ENCODE measurements at places on chromosomes 1 and 21.
A peak's percentile ranks its signal among the peaks of the same experiment; 100 is the strongest.

- no peak for DNase-seq
Observed at GRCh38 chr21:45997495-45998275, 16.1 kb downstream of the COL6A1 start.

- no peak for DNase-seq
Observed at GRCh38 chr1:153220606-153221303, 3.4 kb downstream of the PRR9 start.

DNA sequence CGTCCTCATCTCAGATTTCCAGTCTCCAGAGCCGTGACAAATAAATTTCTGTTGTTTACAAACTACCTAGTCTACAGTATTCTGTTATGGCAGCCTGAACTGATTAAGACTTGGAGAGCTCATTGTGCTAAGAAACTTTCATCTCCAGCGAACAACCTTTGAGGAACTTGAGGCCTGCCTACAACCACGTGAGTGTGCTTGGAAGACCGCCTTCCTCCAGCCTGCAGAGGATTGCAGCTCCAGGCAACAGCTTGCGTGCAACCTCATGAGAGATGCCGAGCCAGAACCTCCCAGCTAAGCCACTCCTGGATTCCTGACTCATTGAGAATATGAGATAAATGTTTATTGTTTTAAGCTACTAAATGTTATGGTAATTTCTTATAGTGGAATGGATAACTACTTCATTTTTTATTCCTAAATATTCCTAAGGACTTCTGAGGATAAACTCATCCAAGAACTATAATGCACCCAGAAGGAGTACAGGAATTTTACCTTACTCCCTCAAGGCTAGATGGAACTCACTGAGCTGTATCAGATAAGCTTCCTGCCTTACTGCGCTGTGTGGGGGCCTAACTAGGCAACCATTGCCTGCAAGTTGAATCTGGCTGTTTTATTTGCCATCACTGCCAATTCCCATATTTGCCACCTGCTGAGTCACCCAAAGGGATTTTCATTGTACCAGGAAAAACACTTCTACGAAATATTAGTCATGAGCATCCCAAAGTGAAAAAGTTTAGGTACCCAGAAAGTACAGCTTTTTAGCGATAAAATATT is 17.6 kb downstream of the FAM177B start:
- DNase-seq = no peak

DNA sequence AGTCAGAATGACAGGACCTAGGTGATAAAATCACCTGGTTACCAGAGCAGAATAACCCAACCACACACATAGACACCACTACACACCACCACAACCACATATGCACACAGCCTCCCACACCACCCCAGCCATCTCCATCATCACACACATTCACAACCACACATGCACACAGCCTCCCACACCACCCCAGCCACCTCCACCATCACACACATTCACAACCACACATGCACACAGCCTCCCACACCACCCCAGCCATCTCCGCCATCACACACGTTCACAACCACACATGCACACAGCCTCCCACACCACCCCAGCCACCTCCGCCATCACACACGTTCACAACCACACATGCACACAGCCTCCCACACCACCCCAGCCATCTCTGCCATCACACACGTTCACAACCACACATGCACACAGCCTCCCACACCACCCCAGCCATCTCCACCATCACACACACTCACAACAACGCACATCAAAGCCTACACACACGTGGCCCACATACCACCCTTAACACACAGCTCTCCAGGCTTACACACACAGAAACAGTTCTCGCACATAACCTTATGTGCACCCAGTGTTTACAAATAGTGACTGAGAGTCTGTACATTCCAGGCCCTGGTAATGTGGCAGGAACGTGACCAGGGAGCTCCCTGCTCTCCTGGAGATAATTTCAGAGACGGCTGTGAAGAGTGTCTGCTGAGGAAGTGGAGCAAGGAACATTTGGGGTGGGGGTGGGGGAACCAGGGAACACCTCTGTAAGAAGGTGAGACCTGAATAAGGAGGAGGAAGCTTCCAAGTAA is 3.3 kb upstream of the GJB3 start:
- no peak for DNase-seq

DNA sequence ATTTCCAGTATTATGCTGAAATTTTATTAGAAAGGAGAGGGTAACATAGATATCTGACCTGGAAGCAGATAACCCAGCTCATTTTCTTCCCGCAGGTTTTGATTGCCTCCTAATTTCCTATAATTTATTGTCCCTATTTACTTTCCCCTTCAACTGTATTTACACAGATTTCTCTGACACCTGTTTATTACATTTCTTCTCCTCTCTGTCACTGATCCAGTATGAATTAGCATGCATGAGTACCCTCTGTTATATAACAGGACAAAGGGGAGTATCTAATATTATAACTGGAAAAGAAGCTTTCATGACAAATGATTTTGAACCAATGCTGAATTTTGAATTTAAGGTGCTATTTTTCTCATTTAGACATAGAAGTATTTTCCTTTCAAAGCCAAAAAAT is 37.4 kb downstream of the DENND1B start:
- DNase-seq = no peak

GRCh38 chr1:29634324-29634723 is 398.0 kb downstream of the PTPRU start:
- no peak for DNase-seq

- no peak for DNase-seq
Observed at GRCh38 chr1:232904566-232904965, 45.8 kb upstream of the NTPCR start.

GRCh38 chr1:215863796-215864195 is 296.7 kb downstream of the KCTD3 start:
- DNase-seq = no peak

GRCh38 chr1:30404341-30404740 is 319.0 kb downstream of the MATN1 start:
- DNase-seq = no peak

GRCh38 chr1:54362881-54363340 is 43.3 kb downstream of the SSBP3 start:
- no peak for DNase-seq

DNA sequence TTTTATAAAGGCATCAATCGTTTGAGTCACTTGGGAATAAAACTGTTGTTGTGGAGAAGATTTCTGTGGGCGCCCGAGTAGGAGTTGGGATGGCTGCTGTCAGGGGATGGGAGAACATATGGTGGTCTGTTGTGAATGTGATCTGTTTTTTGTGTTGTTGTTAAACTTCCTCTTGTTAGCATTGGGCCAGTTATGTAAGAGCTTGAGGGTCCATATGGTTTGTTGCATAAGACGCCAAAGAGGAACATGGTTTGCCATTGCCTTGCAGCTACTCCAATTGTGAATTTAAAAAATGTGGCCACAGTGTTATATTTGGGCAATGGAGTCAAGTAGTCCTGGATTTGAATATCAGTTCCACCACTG is 136.1 kb upstream of the JUN start:
- DNase-seq = no peak

- no peak for DNase-seq
Observed at GRCh38 chr1:237211031-237211430, 169.0 kb downstream of the RYR2 start.

DNA sequence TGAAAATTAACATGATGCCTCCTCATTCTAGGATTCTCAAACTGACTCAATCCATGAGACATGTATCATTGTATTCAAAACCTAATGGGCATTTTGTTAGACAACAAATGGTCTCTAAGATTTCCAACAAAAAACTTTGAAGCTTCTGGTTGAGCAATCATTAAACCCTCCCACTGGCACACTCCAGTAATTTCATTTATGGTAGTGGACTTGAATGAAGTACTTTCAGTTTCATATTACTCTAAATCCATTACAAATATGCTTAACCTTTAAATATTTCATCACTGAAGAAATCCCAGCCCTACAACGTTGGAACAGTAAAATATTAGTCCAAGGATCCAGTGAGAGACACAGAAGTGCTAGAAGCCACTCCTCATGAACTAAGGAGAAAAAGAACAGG is 43.5 kb downstream of the GBP6 start:
- no peak for DNase-seq

- DNase-seq = no peak
Observed at GRCh38 chr1:85609976-85610375, 29.4 kb downstream of the CCN1 start.

DNA sequence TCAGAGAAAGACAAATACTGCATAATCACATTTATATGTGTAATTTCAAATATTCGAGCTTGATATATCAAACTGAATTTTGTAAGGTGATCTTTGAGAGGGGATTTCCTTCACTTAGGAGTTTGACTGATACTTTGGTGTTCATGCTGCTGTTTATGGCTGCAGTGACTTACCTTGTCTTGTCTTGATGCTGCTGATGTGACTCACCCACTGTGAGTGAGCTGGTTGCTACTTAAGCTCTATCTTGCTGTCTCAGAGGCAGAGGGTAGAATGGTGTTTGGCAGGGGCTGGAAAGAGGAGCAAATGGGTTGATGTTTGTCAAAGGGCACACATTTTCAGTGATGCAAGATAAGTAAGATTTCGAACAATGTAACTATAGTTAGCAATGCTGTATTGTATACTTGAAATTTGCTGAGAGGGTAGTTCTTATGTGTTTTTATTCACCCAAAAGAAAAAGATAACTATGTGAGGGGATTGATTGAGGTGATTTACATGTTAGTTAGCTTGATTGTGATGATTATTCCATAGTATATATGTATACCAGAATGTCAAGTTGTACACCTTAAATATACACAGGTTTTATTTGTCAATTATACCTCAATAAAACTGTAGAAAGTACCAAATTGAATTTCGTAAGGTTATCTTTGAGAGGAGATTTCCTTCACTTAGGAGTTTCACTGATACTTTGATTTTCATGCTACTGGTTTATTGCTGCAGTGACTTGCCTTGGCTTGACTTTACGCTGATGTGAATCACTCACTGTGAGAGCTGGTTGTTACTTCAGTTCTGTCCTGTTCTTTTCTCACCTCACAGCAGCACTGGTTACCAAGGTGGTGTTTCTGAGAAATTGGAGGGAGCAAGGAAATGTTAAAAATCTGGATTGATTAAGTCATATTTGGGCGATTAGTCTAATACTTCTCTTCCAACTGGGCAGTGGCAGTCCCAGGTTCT is 94.5 kb upstream of the SLC5A9 start:
- DNase-seq = no peak

- no peak for DNase-seq
Observed at GRCh38 chr1:61950418-61950817, 208.1 kb downstream of the PATJ start.

DNA sequence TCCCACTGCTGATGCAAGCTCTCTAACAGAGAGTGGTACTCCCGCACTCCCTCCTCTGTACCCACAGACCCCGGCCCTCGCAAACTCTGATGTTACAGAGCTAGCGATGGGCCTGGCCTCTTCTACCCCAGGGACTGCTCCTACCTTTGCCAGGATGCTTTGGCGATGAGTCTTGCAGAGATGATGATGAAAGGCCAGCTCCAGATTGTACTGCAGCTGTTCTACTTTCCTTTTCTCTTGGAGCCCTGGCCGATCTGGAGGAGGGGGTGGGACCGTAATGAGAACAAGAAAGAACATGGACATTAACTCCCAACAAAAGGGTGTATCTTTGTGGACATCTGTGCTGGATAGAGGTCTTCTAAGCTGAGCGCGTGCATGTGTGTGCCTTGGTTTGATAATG is 6.0 kb upstream of the LINGO4 start:
- no peak for DNase-seq

DNA sequence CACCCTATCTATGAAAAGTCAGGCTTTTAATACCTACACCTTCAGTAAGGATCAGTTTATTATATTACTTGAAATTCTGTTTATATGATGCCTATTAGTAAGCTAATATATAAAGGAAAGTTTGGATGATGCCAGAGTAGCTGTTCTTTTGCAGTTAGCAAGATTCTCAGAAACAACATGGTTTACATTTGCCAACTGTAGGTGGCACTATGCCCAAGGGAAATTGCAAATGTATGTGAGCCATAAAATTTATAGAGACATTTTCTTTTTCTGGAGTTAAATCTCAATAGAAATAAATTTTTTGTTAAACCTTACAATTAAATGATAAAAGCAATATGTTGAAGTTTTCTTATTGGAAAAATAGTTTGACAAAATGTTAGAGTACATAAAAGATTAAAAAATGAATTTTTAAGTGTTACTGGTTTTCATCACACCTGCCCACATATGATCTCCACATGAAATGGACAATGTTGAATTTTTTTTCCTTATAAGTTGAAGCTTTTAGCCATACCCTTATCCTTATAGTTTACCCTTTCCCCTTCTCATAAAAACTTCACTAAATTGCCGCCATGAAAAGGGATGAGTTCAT is 32.1 kb upstream of the EPHX4 start:
- DNase-seq = no peak

DNA sequence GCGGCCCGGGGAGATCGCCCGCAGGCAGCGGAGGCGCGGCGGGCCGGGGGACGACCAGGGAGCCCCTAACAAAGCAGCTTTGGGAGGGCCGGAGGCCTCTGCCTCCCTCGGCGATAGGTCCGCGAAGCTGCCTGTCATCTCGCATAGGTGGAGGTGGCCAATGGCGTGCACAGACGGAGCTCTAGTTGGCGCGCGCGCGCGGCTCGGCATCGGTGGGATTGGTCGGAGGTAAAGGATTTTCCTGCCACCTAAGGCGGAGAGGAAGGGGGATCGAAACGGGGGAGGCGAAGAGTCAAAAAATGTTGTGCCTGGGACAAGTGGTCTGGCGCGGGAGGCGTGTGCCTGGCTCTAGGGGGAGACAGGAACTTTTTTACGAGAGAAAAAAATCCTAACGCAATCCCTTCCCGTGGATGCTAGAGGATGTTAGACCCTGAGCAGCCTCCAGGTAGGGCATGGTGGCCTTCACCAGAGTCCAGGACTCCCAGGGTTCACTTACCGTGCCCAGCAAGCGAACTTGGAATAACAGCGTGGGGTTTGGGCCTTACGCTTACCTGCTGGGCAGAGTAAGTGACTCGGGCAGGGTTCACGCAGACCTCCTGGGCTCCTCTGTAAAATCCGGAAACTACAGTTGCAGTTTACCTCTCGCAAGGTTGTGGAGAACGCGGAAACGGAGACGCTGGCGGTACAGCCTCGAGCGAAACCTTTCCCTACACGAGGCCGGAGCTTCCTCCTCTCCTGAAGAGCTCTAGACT is 99.9 kb upstream of the SOD1 start:
- DNase-seq = peak; percentile 85

DNA sequence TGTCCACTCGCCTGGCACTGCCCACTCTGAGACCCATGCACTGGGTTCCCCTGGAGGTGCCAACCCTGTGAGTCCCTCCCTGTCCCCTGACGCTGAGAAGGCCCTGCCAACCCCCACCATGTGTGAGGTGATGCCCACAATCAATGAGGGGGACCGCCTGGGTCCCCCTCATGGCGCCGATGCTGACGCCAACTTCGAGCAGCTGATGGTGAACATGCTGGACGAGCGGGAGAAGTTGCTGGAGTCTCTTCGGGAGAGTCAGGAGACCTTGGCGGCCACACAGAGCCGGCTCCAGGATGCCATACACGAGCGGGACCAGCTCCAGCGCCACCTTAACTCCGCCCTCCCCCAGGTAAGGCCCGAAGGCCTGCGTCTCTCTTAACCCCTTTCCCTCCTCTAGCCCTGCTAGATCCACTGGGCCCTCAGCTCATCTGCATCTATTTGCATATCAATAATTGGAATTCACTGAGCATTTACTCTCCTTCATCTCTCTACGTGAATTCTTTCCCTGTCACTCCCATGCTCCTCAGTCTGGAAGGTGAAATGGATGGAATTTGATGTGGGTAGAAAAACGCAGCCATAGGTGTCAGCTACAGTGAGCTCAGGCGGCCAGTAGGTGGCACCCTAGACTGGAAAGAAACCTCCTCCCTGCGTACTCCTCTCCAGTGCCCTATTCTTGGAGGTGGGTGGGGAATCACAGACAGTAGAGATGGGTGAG is 12.8 kb downstream of the PPFIA4 start:
- peak; percentile 22 for DNase-seq
